ENCODE measurements at places on chromosomes 11 and 22.

GRCh38 chr11:115676206-115676605 is 172.0 kb upstream of the CADM1 start:
- DNase-seq: no peak

GRCh38 chr11:10653946-10654810 is 39.4 kb downstream of the IRAG1 start:
- DNase-seq: no peak

GRCh38 chr11:61153593-61154095 is 7.6 kb downstream of the VPS37C start:
- no peak for DNase-seq

DNA sequence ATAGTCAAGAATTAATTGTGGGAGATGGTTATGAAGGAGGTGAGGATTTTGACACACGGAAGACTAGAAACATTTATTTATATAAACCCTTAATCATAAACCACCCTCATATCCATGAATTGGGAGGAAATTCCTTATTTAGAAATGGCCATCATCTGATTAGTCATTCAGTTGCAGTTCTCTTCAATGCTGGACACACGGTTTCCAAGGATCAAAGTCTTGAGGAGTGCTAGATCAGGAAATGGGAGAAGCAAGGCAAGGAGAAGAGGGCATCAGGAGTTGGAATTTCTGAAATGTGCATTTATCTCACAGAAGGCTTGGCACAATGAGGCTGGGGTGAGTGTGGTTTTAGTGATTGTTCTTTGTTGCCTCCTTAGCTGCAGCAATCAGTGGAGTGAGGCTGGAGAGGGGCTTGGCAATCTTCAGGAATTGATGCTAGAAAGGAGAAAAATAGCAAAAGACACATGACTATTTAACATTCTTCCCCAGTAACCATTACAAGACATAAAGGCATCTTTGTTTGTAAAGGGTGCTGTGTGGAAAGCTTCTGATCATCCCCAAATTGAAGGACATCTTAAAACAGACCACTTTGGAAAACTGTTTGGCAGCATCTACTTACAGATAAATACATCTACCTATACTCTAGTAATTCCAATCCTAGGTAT is 21.6 kb upstream of the GDPD4 start:
- no peak for DNase-seq

DNA sequence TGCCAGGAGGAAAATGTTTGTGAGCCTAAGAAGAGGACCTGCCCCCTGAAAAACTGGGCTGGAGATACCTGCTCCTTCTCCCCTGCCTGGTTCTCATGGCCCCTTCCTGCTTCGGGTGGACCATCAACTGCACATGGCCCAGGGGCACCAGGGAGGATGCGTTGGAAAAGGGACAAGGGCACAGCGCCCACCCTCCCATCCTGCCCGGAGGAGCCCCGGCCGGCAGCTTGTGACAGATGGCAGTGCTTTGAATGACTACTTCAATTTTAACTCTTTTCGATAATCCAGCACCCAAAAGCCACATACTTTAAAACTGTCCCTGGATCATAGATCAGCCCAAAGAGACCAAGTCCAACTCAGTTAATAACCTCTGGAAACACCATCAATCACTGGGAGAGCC is 135.8 kb upstream of the NECTIN1 start:
- no peak for DNase-seq

- DNase-seq: no peak
These were observed 104.1 kb downstream of the TBC1D22A start for GRCh38 chr22:46866591-46866990.

DNA sequence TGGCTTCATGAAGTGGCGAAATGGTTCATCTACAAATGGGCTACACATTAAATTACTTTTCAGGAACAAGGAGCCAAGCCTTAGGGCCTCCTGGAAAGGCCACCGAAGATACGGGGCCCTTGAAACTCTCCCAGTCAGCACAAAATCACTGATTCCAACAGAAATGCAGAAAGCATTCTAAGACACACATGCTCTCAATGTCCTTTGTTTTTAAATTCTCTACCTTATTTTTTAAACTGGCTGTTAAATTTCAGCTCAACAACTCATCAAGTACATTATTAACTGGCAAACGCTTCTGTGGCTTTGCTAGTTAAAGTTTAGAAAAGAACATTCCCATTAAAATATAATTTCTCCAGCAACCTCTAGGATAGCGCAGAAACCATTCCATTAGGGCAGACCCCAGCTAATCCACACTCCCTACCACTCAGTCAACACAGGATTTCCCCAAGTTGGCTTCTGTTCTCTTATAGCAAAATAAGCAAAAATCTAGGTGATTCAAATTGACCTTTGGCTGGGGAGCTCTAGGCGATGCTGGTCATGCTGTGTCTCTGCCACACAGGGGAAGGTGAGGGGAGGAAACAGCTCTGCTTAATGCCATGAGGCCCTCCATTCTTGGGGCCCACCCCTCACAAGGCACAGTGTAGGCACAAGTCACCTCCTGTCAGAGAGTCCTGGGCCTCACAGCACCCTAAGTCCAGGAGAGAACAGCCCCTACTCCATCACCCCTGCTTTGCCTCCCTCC is 47.1 kb downstream of the PLEKHA7 start:
- DNase-seq: no peak

DNA sequence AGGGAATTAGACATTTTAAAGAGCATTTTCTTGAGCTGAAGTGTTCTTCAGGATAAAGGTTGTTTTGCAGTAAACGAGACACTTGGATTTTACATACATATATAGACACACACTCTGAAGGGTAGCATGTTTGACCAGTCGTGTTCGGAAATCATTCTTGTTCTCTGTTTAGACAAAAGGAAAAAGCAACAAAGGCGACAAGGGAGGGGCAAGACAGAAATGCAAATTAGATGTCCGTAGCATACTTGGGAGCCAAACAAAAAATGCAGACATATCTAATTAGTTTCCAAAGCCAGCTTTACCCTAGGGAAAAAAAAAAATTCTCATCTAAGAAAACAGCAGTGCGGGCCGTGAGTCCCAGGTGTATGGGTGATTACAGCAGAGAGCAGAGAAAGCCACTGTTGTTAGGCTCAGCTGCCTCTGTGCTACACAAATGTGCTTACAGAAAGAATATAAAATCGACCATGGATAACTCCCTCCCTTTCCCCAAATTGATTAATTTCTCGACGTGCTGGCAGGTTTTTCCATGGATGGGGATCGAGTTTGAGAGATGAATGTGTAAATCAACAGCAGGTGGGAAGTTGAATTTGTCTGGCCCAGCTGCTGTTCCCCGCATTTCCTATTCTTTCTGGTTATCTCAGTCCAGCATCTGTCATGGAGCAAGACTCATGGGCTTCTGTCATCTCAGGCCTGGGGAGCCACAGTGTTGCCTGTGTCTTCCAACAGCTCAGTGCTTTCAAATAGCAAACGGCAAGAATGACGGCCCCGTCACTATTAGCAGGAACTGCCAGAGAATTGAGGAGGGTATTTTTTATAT is 176.5 kb upstream of the TTC12 start:
- no peak for DNase-seq

- DNase-seq: no peak
These were observed 6.9 kb downstream of the CADM1 start for GRCh38 chr11:115497303-115497702.

GRCh38 chr11:26399336-26399735 is 67.4 kb downstream of the ANO3 start:
- no peak for DNase-seq

- no peak for DNase-seq
These were observed 12.4 kb downstream of the SMIM38 start for GRCh38 chr11:69167916-69168691.

GRCh38 chr11:25920356-25920755 is 411.6 kb upstream of the ANO3 start:
- DNase-seq: no peak

DNA sequence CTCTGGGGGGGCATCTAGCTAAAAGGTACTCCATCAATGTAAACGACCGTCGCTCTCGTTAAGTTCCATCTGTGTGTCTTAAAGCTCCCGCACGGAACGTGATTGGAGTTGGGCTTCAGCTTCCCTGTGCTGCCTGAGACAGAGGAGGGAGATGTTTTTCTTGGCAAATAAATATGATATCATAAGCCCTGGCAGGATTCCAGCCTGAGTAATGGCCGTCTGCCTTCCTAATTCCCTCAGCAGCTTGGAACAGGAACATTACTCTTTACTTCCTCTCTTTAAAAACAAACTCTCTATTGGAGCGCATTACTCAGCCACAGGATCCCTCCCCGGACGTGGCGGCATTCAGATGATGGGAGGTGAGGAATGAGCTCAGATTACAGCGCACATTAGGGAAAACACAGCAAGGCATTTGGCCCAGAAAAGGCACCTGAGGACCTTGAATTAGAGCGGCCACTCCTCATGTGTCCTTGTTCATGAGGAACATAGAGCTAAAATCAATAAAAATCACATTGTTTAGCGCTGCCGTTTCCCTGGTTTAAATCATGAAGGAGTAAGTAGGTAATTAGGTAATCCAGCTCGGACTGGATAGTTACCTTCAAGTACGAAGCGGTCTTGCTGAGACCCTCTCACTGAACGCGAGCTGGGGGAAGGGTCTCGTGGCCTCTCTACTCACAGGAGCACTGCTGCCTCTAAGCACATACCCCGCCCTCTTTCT is 230.4 kb downstream of the ST3GAL4 start:
- no peak for DNase-seq

DNA sequence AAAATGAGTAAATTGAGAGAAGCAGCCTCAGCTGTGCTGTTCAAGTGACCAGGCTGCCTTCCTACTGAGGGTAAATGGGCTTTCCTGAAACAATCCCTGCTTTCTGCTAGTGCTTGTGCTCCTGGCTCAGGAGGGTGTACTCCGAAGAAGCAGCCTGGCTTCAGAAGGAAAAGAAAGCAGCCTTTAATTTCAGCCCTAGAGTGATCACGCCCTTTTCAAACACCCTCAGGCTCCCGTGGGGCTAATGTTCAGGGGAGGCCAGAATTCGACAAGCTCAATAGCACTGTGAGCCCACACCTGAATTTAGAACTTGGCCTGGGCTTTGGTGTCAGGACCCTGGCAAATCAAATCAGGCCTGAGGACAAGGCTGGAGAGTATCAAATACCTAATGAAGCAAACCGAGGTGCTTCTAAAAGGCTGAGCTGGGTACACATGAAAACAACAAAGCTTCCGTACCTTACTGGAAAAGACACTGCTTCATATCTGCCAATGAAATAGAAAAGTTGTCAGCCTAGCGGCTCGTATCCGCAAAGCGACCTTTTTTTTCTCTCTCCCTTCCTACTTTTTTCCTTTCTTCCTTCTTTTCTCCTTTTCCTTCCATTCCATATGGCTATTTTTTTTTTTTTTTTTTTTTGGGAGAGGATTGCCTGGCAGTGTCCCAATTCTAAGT is 387.8 kb downstream of the SOX6 start:
- DNase-seq: no peak

DNA sequence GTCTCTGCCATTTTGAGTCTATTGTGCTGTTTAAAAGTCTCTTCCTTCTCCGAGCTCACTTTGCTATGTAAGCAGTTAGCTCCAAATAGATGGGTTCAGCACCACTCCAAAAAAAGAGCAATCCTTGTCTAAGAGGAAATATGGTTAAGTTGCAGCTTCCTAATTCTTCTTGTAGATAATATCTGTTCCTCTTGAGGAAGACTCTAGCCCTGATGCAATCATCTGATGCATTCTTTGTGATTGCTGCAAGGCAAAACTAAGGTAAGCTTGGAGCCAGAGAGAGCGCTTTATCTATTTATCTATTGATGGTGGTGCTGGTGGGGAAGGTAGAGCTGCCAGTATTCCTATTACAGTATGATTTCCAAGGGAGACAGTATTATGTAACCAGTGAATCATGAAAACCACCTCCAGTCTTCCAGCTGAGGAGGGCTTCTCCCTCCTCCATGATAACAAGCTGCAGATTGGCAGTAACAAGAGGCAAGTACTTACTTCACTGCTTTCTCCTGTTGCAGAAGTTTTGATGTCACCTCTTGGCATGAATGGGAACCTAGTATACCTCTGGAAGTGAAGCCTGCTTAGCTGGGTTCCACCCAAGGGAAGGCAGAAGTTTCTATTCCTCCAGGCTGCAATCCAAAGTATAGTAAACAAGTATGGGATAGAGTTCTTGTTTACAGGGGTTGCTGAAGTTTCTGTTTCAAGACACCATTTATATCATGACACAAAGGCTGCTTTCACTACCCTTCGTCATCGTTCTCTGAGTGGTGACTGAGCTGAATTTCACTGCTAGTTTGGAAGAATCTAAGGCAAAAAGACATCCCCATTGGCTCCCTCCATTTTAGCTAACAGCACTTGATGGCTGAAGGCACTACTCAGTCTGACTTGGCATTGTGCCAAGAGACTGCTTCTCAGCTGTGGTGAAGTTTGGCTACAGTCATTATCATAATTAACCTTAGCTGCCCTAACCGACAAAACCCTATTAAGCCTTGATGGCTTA is 49.7 kb downstream of the FDX1 start:
- no peak for DNase-seq

GRCh38 chr11:95345651-95346050 is 114.6 kb upstream of the SESN3 start:
- no peak for DNase-seq

- DNase-seq: no peak
These were observed 7.3 kb downstream of the PACSIN2 start for GRCh38 chr22:43007519-43008102.

DNA sequence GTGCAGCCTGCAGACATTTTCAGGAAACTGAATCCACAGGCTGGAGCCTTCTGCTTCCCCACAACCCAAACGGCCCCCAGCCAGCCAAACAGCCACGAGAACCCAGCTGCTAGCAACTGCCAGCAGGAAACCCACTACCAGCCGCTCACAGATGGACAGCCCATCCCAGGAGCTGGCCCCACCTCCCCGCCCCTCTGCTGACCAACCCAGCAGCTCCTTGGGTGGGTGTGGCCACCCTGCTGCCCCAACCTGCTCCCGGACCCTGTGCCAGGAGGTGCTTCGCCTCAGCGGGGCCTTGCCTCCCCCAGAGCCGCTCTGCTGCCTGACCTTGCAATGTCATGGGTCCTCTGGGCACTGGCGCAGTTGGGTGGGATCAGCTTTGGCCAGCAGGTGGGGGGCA is 8.2 kb upstream of the CCDC188 start:
- no peak for DNase-seq

- DNase-seq: no peak
These were observed 277.6 kb downstream of the NXPE2 start for GRCh38 chr11:114955923-114956322.

DNA sequence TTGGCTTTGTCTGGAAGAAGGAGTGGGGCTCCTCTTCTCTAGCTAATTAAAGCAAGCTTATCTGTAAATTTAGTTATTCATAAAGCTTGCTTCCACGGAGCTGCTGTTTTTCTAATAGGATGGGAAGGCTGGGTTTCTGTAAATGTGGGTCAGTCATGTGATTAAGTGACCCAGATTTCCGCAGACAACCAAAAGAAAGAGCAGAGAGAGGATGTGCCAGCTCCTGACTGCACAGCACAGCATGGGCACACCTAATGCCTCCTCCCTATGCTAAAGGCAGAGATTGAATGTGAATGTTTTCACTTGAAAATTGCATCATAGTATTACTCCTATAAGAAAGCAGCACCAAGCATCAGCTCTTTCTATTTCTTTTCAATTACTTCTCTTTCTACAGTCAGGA is 160.2 kb downstream of the FAT3 start:
- DNase-seq: no peak

- no peak for DNase-seq
These were observed 6.4 kb upstream of the FOSL1 start for GRCh38 chr11:65906602-65907001.

GRCh38 chr11:28756977-28757376 is 648.8 kb downstream of the METTL15 start:
- no peak for DNase-seq

All from activated CD8-positive, alpha-beta memory T cell treated with anti-CD3 and anti-CD28 coated beads, Interleukin-2, amount 50 U/mL, for 48 hours (primary cell).